ENCODE measurements at places on chromosomes 2 and 18. TPM values are rescaled to one million over a fixed set of nuclear protein-coding genes. Genes with fewer than 3 reads are reported as not detected.

Gene TDRD15
- polyA plus RNA-seq: not detected

Gene METAP1D
- 25.8 TPM for polyA plus RNA-seq

Gene C2orf72
- 4.0 TPM for polyA plus RNA-seq

Gene LRATD1
- 21.1 TPM for polyA plus RNA-seq

Gene CD8A
- polyA plus RNA-seq: 0.25 TPM

Gene SLC5A7
- polyA plus RNA-seq: 1.3 TPM

Gene PIEZO2
- 23.7 TPM for polyA plus RNA-seq

Gene CHST9
- polyA plus RNA-seq: 5.3 TPM

Gene SERPINB2
- polyA plus RNA-seq: 0.10 TPM

Gene MC4R
- polyA plus RNA-seq: 0.35 TPM

Gene CCBE1
- polyA plus RNA-seq: 31.5 TPM

Gene SNTG2
- polyA plus RNA-seq: 3.2 TPM

Gene ALPP
- not detected for polyA plus RNA-seq

Gene FSIP2
- 4.1 TPM for polyA plus RNA-seq

Gene DNAH7
- 8.8 TPM for polyA plus RNA-seq

Gene ANKRD62
- 0.10 TPM for polyA plus RNA-seq

Gene RIT2
- polyA plus RNA-seq: 0.13 TPM

Gene EIF5B
- 84.8 TPM for polyA plus RNA-seq

Gene GPR39
- polyA plus RNA-seq: 3.3 TPM

Gene MAP3K19
- 0.73 TPM for polyA plus RNA-seq

Gene FAM228A
- 1.3 TPM for polyA plus RNA-seq

Gene STEAP3
- 1.3 TPM for polyA plus RNA-seq
